ENCODE measurements at places on chromosomes 7 and 10.

- DNase-seq = peak; percentile 52
These were observed 27.1 kb downstream of the DAGLB start for GRCh38 chr7:6420680-6421079.

DNA sequence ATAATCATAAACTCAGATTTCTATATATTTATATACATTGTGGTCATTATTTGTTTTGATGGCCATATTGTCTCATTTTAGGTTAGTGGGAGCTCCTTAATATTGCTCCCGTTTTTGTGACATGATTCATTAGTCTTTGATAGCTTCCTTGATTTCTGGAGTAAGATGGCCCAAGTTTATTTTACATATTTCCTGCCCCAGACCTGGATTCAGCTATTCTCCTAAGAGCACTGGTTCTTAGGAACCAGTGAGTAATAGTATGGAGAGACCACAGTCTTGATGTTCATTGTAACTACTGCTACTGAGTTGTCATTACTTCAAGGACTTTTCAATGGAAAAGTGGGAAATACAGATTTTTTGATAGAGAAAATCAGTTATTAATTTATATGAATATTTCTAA lies 6.0 kb downstream of the TFPI2 start:
- DNase-seq = no peak

DNA sequence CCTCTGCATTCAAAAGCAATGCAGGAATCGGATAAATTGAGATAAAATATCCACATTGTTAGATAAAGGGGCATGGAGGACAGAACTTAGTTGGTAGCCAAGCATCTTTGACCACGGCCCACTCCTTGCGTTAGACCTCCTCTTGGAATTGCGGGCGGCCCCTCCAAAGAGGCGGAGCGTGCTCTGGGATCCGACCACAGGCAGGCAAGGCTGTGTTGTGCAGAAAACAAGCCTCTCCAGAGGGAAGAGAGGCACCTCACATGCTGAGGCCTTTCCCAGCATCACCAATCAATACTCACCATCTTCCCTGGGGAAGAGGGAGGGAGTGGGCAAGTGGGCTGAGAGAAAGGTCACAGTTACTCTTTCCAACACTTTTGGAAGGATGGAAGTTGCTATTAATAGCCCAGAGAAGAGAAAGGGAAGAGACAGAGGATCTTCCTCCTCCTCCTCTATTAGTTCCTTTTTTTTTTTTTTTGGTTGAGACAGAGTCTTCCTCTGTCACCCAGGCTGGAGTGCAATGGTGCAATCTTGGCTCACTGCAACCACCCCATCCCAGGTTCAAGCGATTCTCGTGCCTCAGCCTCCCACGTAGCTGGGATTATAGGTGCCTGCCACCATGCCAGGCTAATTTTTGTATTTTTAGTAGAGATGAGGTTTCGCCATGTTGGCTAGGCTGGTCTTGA lies 49.7 kb upstream of the NRF1 start:
- DNase-seq = no peak

GRCh38 chr7:29843093-29843492 lies 36.8 kb downstream of the WIPF3 start:
- no peak for DNase-seq

DNA sequence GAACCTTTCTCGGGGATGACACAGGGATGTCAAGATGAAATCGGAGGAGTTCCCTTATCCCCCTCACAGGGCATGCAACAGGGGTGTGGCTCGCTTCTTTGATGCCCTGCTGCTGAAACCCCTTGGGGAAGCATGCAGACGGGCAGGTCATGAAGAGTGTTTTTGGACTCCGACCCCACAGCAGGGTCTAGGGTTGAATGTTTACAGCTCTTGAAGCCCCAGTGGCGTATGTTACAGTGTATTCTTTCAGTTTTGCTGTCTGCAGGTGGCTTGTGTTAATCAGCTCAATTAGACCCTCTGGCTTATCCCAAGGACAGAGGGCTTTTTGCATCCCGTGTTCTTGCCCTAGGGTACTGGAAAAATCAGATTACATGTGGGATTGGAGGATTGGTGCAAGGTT lies 446.5 kb downstream of the LRMDA start:
- no peak for DNase-seq

- DNase-seq = no peak
These were observed 115.0 kb upstream of the AFAP1L2 start for GRCh38 chr10:114519306-114519669.

GRCh38 chr7:1457059-1457948 lies 2.0 kb downstream of the MICALL2 start:
- DNase-seq = no peak

DNA sequence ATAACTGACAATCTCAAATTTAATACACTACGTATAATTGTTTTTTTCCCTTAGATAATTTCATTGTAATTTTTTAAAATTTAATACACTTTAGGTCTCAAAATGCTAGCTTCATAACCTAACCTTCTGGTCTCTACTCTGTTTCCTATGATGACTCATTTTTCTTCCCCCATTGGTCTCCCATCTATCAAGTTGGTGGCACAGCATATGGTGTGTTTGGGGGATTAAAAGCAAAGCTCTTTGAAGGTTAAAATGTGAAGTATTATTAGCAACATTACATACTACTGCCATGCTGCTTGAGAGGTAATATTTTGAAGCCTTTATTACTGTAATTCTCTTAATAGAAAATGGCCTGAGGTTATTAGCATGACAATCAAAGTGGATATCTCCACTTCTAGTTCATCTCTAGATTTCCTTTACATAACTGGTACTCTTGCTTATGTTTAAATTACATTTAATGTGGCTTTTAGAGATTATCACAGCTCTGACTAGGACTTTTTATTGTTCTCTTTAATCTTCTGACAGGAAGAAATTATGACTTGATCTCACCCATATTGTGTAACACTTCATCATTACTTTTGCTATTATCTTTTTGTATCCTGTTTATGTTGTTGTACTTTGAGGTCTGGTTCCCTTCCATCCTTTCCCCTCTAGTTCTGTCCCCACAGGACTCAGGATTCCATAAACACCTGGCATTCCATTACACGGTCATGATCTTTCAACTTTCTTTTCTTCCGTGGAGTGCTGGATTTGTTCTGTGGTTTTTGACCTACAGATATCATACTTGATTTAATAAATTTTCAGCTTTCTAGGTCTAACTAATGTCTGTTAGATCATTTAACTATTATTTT lies 185.1 kb downstream of the SEMA3D start:
- DNase-seq = peak; percentile 47

- DNase-seq = no peak
These were observed 1.2 kb upstream of the WDFY4 start for GRCh38 chr10:48683424-48683823.

- no peak for DNase-seq
These were observed 143.1 kb upstream of the STK17A start for GRCh38 chr7:43439631-43440401.

DNA sequence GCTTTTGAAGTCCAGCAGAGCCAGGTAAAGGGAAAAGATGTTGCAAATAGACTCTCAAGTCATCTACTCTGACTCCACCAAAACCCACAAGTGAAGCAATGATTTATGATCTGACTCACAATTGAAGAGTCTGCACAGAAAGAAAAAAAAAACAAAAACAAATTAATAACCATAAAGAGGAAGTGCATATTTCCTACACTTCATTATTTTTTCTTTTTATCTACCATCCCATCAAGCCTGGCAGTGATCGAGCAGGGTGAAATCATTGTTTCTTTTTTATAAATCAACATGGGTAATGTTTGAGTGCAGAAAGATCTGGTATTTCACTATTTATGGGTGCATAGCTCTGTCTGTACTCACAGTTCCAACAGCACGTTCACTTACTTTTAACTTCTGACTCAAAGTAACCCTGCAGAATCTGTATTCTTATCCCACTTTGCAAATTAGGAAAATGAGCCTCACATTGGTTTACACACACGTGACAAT lies 829.0 kb downstream of the TNS3 start:
- DNase-seq = no peak

DNA sequence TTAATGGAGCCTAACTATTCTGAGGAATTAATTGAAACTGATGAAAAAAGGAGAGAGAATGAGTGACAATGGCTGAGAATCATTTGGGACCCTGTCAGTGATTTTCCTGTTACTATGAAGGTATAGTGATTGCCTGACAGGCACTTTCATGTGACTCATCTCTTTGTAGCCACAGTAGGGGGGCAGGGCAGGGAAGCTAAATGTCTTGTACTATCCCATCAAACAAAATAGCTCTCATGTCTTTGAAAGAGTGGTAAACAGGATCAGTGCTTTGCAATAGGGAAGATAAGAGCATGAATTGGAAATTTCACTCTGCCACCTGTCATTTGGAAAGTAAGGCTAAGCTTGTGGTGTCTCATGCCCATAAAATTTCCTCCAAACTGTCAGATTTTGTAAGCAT lies 94.5 kb upstream of the GSDME start:
- no peak for DNase-seq

DNA sequence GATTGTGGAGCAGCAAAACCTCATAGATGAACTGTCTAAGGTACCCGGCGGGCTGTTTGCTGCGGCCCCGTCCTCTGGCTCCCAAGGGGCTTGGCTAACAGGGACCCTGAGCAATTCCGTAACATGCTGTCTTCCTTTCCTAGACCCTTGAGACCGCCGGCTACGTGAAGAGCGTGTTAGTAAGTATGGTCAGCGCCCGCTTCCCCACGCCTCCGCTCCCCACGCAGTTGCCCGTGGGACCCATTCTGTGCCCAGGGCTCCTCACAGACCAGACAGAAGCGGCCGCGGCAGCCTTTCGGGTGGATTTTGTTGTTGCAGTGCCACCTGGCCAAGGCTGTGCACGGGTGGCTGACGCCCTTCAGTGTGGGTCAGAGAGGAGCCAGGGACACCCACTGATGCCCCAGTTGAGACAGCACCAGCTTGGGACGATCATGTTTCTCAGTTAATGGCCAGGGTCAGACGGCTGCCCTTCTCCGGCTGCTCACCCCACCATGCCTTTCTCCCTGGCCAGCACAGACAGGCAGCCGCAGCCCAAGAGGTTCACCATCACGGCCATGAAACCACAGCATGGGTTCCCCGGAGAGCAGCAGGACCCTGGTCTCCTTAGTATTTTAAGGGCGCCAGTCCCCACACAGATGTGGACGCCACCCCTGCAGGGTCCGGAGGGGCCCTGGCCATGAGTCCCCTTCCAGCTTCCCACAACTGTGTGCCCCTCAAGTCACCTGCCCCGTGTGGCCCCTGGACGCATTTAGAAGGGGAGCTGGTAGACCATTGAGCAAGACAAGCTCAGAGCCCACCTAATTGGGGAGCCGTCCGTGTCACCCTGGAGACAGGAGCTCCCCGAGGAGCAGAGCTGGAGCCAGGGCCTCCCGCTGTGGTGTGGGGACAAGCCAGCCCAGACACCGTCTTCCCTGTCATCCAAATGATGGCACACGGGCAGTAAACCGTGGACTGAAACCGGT lies 49.4 kb upstream of the DPYSL4 start:
- no peak for DNase-seq

GRCh38 chr10:69272624-69273023 lies 5.7 kb upstream of the HK1 start:
- no peak for DNase-seq

GRCh38 chr10:122054048-122055025 lies 65.4 kb downstream of the TACC2 start:
- DNase-seq = no peak

- DNase-seq = peak; percentile 87
These were observed 45.2 kb downstream of the VPS41 start for GRCh38 chr7:38863601-38864291.

DNA sequence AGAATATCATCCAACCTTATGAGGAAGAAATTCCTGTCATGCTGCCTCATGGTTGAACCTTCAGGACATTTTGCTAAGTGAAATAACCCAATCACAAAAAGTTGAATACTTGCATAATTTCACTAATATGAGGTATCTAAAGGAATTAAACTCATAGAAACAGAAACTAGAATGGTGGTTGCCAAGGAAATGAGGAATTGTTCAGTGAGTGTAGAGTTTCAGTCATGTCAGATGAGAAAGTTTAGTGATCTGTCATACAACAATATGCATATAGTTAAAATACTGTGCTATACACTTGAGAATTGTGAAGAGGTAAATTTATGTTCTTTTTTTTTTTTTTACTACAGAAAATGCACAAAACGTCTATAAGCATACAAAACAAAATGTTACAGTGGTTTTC lies 60.7 kb downstream of the R3HCC1L start:
- no peak for DNase-seq

DNA sequence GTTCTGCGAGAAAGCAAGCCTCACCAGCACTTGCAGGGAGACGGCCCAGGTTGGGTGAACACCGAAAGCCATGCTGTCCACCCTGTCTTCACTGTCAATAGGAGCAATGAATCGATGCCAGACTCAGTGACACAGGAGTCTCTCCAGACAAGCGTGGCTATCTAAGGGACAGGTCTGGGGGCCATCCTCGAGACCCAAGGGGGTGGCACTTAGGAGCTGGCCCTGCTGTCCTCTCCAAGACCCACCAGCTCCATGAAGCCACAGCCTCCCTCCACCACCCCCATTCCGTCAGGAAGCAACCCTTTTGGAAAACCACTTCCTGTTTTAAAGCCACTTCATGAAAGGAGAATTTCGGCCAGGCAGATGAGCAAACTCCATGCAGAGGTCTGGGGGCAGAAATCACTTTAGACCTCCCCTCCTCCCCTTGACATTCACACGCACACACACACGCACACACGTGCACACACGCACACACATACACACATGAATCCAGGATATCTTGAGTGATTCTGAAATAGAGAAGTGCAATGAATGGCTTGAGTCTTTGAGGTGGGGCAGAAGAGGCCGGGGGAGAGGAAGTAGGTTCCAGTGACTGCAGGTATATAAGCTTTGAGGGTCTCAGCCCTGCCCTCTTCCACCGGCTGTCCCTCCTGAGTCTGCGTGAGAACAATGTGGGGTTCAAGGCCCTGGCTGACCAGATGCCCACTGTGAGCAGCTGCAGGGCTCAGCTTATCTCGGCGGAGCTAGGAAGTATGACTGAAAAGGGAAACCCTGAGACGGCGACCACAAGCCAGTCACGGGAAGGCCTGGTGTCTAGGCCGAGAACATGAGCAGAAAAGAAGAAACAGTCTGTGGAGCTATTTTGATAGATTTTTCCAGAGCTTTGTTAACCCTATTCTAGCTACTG lies 25.0 kb downstream of the RGS10 start:
- no peak for DNase-seq

- no peak for DNase-seq
These were observed 109.4 kb downstream of the NRG3 start for GRCh38 chr10:81984428-81984827.

DNA sequence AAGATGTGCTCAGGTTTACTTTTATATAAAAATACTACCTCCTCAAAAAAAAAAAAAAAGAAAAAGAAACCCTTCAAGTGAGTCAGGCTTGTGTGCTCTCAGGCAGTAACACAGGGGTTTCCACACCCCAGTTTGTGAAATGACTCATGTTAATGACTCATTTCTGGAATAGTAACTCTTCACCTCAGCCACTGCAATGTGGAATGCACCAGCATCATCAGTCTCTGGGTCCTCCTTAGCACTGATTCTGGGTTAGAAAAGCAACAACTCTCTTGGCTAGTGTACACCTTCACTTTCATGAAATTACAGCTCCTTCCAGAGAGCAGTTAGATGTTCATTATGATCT lies 110.6 kb downstream of the EMX2 start:
- DNase-seq = no peak

DNA sequence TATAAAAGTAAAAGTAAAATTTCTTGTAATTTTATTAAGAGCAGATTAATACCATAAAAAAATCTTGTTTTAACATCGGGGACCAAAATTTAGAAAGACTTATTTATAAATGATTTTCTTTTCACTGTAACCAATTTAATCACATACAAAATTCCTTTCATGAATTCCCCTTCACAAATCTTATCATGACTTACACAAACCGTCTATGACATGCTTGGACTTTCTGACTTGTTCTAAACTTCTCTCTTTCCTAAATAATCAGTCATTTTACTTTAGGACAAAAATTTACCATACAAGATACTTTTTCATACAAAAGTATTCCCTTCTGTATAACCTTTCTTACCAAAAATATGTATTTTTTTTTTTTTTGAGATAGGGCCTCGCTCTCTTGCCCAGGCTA lies 9.3 kb downstream of the CROT start:
- no peak for DNase-seq
